ENCODE measurements at places on chromosomes 3 and 15.

- no peak for DNase-seq
These were observed 46.1 kb upstream of the TUSC7 start for GRCh38 chr3:116663161-116664110.

- DNase-seq = no peak
These were observed 646.4 kb upstream of the NR2F2 start for GRCh38 chr15:95684126-95684525.

- DNase-seq = no peak
These were observed 6.1 kb upstream of the CP start for GRCh38 chr3:149227591-149228268.

- no peak for DNase-seq
These were observed 398.0 kb downstream of the NAALADL2 start for GRCh38 chr3:175257123-175257522.

GRCh38 chr15:29473621-29474105 is 204.0 kb upstream of the NSMCE3 start:
- no peak for DNase-seq

- no peak for DNase-seq
These were observed 152.9 kb downstream of the ATP10A start for GRCh38 chr15:25710184-25710583.

GRCh38 chr3:185582236-185582635 is 3.9 kb upstream of the SENP2 start:
- DNase-seq = no peak

DNA sequence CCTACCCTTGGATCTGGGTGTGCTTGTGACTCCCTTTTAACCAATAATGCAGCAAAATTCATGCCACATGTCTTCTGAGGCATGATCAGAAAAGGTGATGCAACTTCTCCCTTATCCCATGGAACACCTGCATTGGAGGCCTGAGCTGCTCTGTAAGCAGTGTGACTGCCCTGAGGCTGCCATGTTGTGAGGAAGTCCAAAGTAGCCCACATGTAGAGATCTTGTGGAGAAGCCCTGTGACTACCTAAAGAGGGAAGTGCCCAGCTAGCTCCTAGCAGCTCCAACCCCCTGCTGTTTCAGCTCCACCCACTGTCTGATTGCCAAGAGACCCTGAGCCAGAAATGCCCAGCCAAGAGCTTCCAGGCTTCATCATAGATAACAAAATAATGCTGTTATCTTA is 6.4 kb upstream of the NR1D2 start:
- no peak for DNase-seq

GRCh38 chr3:50127251-50127691 is 27.9 kb upstream of the SEMA3F start:
- no peak for DNase-seq

DNA sequence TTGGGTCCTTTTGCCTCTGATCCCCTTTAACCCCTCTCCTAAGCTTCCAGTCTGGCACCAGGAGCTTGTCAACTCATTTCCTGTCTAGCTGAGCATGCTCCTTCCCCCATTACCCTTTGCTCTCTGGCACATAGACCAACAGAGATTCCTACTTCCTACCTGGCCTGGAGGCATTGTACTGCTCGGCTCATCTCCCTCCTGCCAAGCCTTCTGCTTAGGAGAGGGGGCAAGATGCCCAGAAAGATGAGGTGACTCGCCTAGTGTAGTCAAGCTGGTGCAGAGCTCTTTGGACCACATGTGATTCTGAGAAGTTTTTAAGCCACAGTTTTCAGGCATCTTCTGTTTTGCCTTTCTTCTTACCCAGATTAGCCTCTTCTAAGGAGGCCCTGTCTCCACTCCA is 95.4 kb downstream of the ZNF621 start:
- no peak for DNase-seq

DNA sequence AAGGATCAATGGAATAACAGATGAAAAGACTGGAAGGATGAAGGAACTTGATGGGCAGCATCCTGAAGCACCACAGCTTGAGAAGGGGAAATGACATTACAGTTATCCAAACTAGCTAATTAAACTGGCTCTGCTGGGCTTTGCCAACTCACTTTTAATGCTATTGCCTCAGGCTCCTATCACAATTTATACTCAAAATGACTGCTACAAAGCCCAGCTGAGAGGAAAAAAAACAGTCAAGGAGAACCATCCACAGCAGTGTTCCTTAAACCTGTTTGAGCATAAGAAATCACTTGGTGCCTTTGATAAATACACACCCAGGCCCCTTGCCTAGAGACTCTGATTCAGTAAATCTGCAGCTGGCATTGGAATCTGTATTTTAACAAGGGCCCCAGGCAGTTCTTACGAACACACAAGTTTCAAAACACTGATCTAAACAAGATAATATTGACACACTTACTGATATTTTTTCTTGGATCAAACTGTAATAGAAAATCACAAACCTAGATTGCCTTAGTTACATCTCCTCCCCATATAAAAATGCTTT is 85.8 kb downstream of the MB21D2 start:
- no peak for DNase-seq

GRCh38 chr3:197511130-197511529 is 44.6 kb downstream of the BDH1 start:
- no peak for DNase-seq

DNA sequence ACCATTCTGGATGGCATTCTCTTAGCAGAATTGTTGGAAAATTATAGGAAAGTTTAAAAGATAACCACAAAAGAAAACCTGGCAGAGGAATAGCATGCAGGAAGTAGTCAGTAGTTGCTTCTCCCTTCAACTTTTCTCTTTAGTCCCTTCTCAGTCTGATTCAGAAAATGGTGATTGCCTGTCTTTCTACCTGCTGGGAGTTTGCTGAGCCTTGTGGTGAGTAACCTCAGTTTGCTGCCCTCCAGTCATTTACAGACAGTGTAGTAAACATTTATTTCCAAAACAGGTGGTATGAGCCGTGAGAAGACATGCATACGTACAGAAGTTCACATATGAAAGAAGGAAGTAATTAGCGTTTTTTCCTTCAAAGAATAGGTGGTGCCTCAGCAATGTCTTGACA is 224.7 kb upstream of the POU1F1 start:
- no peak for DNase-seq

- no peak for DNase-seq
These were observed 581 bp downstream of the IP6K1 start for GRCh38 chr3:49785565-49786356.

- no peak for DNase-seq
These were observed 3.9 kb upstream of the DNAJA4 start for GRCh38 chr15:78260489-78260888.

DNA sequence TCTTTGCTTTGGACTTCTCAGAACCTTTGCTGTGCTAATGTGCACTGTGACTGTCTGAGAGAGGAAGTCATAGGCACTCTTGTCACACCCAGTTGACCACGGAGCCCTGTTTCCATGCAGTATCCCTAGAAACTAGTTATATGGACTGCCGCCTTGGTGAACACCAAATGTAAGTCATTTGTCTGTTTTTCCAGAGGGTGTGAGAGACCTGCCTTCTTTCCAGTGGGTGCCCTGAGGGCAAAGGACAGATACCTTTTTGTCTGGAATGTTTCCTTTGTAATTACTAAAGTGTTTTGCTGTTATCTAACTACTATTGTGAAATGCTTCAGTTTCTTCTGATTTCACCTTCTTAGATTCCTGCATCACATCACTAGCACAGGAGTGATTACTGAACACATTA is 91.8 kb downstream of the LARS2 start:
- no peak for DNase-seq

DNA sequence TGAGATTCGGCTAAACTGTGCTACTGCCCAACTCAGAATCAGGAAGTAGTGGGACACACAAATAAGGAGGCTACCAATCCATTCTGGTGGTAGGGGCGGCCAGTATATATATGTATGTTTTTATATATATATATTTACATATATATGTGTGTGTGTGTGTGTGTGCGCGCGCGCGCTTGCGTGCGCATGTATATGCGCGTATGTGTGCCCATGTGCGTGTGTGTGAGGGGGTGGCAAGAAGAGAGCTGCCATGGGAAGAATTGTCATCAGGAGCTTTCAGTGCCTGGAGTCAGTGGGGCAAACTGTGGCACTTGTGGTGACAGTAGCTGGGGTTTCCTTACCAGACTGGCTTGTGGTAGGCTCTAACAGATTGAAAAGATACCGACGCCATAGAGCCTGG is 26.5 kb downstream of the GXYLT2 start:
- no peak for DNase-seq

- no peak for DNase-seq
These were observed 68.8 kb upstream of the ZNF148 start for GRCh38 chr3:125443923-125444322.

- no peak for DNase-seq
These were observed 119.0 kb downstream of the BBX start for GRCh38 chr3:107641572-107642307.

GRCh38 chr3:152620395-152620794 is 214.5 kb upstream of the P2RY1 start:
- DNase-seq = no peak

- no peak for DNase-seq
These were observed 2.5 kb downstream of the PDZRN3 start for GRCh38 chr3:73622091-73622805.

DNA sequence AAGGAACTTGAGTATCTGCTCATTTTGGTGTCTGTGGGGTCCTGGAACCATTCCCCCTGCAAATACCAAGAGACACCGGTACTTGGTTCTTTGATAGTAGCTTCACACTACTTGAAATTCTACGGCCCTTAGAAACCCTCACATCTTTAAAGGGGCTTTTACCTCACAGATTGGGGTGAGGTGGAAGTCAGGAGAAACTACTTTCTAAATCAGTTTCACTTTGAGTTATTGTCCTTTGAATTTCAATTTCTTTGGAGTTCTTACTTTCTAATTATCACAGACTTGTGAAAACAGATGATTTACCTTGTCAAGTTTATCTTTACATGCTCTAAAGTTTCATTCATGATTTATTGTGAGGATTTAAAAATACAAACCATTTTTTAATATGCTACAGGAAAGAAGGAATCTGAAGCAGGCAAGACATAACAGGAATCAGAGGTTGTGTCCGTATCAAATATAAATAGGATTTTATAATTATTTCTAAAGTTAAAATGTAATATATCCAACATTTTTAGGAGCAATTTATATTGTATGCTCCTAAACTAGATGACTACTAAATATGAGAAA is 98.9 kb downstream of the NEDD4 start:
- no peak for DNase-seq

GRCh38 chr3:80307844-80308243 is 540.0 kb upstream of the ROBO1 start:
- DNase-seq = no peak

GRCh38 chr3:94967196-94967595 is 904.3 kb downstream of the NSUN3 start:
- DNase-seq = no peak

GRCh38 chr3:177936721-177937120 is 599.5 kb upstream of the KCNMB2 start:
- DNase-seq = no peak

- DNase-seq = no peak
These were observed 4.8 kb downstream of the CLN6 start for GRCh38 chr15:68224546-68225250.

- no peak for DNase-seq
These were observed 1033.3 kb downstream of the IGSF11 start for GRCh38 chr3:118001380-118001779.

- DNase-seq = no peak
These were observed 483.2 kb downstream of the RBMS3 start for GRCh38 chr3:29764041-29764440.

DNA sequence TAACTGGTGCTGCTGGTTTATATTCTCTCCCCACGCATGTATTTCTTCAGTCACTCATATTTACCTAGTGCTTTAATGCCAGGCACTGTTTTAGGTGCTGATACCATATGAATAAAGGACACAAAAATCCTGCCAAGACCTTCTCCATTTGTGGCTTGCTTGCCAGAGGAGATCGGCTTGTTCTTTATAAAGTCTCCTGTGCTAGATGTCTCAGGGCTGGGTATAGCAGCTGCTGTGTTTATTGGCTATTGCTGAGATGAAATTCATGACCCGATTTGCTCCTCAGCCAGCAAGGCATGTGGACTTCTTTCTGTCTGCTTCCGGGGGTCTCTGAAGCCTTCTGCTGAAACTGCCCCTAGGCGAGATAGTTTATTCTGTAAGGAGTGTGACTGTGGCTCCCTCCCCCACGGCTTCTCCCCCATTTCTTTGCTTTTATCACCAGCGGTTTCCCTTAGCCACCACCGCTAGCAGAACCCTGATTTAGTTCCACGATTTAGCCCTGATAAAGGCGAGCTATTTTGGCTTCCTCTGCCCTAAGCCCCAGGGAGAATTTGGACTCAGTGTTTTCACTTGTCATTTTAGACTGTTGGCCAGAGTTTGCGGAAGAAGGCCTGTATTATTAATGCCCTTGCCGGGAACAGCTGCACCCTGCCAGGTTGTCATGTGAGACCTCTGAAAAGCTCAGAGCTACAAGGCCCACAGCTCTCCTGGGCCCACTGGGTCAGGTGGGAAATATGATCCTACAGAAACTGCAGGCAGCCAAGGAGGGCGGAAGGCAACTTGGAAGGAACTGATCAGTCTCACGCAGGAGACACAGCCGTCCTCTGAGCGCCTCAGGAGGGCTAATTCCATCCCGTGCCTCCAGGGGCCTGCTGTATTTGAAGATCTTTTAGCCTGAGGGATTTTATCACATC is 46.8 kb downstream of the ST6GAL1 start:
- no peak for DNase-seq

DNA sequence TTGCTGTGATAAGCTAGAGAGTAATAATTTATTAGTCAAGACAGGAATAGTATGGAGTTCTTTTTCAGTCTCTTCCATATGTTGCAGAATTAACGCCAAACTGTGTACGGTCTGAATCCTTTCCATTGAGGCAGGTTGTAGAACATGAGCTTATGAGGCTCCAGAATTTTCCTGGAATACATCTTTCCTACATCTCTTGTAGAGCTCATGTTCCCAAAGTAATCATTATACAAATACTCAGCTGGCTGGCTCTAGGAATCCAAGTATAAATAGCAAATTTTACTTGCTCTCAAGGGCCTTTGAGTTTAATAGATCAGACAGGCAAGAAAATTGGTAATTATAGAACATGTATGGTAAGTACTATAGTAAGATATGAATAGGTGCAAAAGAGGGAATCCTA is 419.4 kb downstream of the RBMS3 start:
- DNase-seq = no peak

DNA sequence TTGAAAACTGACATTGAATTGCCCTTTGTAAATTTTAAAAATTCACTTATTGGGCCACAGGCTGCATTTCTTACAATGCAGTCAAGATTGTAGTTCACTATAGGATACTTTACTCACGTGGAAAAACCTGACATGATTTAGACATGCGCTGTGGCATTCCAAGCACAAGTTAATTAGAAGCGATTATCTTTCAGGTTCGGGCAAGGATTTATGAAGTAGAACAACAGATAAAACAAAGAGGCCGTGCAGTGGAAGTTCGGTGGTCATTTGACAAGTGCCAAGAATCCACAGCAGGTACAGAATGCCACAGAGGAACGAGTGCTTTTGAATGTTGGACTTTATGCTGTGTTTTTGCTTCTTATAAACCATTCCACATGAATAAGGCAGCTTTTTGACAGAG is 37.8 kb downstream of the GPR171 start:
- DNase-seq = no peak

GRCh38 chr3:52525680-52526561 is 7.7 kb downstream of the NT5DC2 start:
- no peak for DNase-seq

- no peak for DNase-seq
These were observed 431.7 kb upstream of the NR2F2 start for GRCh38 chr15:95898761-95899160.
